ENCODE measurements at places on chromosomes 1 and 21.

GRCh38 chr21:36384885-36385232 lies 333 bp upstream of the CHAF1B start:
- DNase-seq, result no peak

- DNase-seq, result no peak
These were observed 2.2 kb upstream of the ACTRT2 start for GRCh38 chr1:3019007-3019515.

GRCh38 chr1:53076721-53077598 lies 14.9 kb downstream of the PODN start:
- DNase-seq, result no peak

DNA sequence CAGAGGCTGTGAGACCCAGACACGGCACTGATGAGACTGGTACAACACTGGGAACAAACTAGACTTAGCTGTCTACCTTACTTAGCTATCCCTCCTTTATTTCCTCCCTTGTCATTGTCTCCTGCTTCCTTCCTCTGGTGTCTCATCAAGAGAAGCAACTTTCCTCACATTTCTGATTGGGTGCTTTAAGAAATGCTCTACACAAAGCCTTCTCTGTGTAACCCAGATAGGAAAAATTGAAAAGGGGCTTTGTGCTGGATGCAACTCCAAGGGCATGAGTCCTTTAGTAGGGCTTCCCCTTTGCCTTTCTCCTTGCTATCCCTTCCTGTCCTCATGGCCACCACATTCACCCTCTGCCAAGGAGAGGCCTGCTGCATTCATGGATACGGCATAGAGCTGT lies 274.5 kb downstream of the VAV3 start:
- DNase-seq, result no peak
